Trophoblast cell (in vitro differentiated cells and primary cell): ENCODE measurements at places on chromosomes 4 and X.
A peak's percentile ranks its signal among the peaks of the same experiment; 100 is the strongest.

- no peaks in the 10 kb centered on the region for H3K36me3 ChIP-seq
- peaks cover 18% of the 10 kb centered on the region for H3K27me3 ChIP-seq
- H3K27ac ChIP-seq = no peak overlapping the region
- peaks cover 13% of the 10 kb centered on the region for H3K4me1 ChIP-seq
- peak overlapping the region; percentile 67 for H3K4me3 ChIP-seq
- no peak for DNase-seq
These were observed 1.0 kb upstream of the ACSL1 start for GRCh38 chr4:184826691-184827270.

- no peaks in the 10 kb centered on the region for H3K27me3 ChIP-seq
- no peak for DNase-seq
- H3K36me3 ChIP-seq = no peaks in the 10 kb centered on the region
- H3K4me3 ChIP-seq = no peak overlapping the region
These were observed 15.8 kb downstream of the SMAD1 start for GRCh38 chr4:145497199-145498149.

DNA sequence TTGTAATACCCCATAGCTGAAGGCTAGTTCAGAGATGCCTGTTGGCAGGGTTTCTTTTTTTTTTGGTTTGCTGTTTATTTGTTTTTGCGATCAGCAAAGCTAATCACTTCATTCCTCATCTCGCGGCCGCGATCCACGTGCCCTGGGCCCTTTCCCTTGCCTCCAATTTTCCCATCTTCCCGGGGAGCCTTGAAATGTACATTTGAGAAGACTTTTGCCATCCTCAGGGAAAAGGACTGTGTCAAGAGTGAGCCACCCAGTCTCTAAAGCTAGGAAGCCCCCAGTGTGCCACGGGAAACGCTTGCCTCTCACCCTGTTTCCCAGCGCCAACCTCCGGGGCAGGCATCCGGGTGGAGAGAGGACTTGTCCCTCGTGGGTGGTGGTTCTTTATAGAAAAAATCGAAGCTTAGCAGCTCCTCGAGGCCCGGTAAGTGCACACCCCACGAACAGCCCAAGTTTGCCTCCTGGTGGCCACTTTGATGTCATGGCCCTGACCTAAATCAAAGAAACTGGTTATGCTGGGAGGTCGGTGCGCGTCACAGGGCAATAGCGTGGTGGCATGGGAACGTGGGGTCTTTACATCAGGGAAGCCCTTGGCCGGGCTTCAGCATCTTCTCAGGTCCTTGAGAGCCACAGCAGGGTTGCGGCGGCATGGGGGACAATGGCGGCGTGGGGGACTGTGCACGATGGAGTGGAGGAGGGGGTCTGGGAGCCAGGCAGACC, 42.0 kb downstream of the MAP7D3 start:
- H3K27me3 ChIP-seq = no peaks in the 10 kb centered on the region
- no peaks in the 10 kb centered on the region for H3K36me3 ChIP-seq
- DNase-seq = peak; percentile 65
- no peak overlapping the region for H3K27ac ChIP-seq
- no peak overlapping the region for H3K4me3 ChIP-seq
- H3K4me1 ChIP-seq = peaks cover 1% of the 10 kb centered on the region

DNA sequence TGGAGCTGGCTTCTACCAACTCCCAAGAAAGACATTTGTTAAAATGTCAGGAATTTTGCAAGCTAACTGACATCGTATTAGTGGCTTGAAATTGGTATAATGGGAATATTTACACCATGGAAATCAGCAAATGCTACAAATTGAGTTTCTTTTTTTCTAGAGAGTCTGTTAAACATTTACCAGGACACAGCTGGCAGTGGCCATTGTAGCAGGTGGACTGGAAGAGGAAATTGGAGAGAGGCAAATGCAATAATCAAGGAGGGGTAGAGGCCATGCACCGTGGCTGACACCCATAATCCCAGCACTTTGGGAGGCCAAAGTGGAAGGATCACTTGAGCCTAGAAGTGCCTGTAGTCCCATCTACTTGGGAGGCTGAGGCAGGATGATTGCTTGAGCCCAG, 32.9 kb upstream of the TSR2 start:
- no peak overlapping the region for H3K4me3 ChIP-seq
- no peaks in the 10 kb centered on the region for H3K36me3 ChIP-seq

GRCh38 chrX:2463973-2464676, 36.7 kb downstream of the DHRSX start:
- H3K4me1 ChIP-seq = no peaks in the 10 kb centered on the region
- H3K27me3 ChIP-seq = no peaks in the 10 kb centered on the region
- no peak overlapping the region for H3K27ac ChIP-seq
- no peaks in the 10 kb centered on the region for H3K36me3 ChIP-seq

DNA sequence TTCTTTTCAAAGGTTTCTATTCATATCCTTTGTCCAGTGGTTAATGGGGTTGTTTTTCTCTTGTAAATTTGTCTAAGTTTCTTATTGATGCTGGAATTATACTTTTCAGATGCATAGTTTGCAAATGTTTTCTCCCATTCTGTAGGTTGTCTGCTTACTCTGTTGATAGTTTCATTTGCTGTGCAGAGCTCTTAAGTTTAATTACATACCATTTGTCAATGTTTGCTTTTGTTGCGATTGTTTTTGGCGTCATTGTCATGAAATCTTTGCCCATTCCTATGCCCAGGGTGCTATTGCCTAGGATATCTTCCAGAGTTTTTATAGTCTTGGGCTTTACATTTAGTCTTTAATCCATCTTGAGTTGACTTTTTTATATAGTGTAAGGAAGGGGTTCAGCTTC, 21.2 kb upstream of the UGT8 start:
- no peak overlapping the region for H3K4me3 ChIP-seq
- H3K27ac ChIP-seq = no peak overlapping the region
- no peaks in the 10 kb centered on the region for H3K4me1 ChIP-seq

- H3K36me3 ChIP-seq = peaks cover 2% of the 10 kb centered on the region
- H3K4me3 ChIP-seq = no peak overlapping the region
- peaks cover 3% of the 10 kb centered on the region for H3K4me1 ChIP-seq
- no peak overlapping the region for H3K27ac ChIP-seq
- peak; percentile 44 for DNase-seq
These were observed 4.8 kb downstream of the ADD1 start for GRCh38 chr4:2848449-2848848.

DNA sequence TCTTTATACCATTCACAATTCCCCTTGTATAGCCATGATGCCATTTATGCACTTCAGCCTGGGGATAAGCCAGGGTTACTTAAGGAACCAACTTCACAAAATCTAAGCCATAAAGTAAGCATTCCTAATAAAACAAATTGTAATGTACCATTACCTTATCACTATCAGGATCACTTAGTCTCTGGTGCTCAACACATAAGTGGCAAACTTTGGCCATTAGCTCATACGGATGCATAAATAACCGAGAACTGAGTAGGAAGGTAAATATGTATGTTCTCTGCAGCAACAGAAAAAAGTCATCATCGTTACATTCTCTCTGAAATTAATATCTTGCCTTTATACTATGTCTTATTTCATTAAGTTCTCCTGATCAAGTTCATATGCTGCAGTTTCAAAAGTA, 14.4 kb downstream of the RASGEF1B start:
- no peak overlapping the region for H3K4me3 ChIP-seq
- no peaks in the 10 kb centered on the region for H3K36me3 ChIP-seq
- H3K4me1 ChIP-seq = no peaks in the 10 kb centered on the region
- DNase-seq = no peak
- H3K27me3 ChIP-seq = no peaks in the 10 kb centered on the region
- no peak overlapping the region for H3K27ac ChIP-seq

DNA sequence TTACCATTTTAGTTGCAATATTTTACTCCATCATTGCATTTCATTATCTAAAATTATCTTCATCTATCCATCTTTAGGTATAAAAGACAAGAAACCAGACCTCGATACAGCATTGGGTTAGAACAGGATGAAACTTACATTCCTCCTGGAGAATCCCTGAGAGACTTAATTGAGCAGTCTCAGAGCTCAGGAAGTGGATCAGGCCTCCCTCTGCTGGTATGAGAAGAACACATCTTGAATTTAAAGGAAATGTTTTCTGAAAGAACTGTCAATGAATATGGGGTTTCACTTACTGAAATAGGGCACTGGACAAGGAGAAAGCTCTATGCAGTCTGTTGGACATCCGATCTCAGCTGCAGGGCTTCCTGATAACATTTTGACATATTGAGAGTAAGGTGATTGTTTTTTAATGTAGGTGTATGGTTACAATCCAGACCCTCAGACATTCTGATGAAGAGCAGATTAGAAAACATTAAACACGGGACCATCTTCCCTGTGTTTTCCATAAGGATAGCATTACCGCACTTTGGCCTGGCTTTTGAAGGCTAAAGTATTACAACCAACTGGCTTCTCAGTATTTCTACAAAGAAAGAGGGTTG, 367.2 kb downstream of the BMPR1B start:
- no peak overlapping the region for H3K27ac ChIP-seq
- H3K27me3 ChIP-seq = no peaks in the 10 kb centered on the region
- no peaks in the 10 kb centered on the region for H3K36me3 ChIP-seq

DNA sequence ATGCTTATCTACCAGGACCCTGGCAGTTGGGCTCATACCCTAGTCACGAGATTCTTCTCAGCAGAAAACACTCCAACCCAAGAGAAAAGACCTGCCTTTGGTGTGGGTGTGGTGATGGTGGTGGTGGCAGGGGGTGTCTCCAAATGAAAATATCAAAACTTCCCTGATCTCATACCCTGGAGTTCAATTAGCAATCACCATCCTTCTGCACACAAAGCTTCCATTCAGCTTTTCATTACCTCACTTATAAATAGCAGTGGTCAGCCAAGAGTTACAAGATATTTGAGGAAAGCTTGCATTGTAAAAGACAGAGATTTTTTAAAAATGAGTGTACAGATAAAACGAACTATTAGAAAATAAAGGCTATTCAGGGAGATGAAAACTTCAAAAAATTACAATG, 580.8 kb upstream of the MAGEB2 start:
- H3K27ac ChIP-seq = no peak overlapping the region
- H3K4me3 ChIP-seq = no peak overlapping the region
- DNase-seq = no peak
- H3K36me3 ChIP-seq = no peaks in the 10 kb centered on the region

- H3K27ac ChIP-seq = no peak overlapping the region
- no peak for DNase-seq
- no peaks in the 10 kb centered on the region for H3K27me3 ChIP-seq
These were observed 91.7 kb downstream of the PHOX2B start for GRCh38 chr4:41656572-41657520.

DNA sequence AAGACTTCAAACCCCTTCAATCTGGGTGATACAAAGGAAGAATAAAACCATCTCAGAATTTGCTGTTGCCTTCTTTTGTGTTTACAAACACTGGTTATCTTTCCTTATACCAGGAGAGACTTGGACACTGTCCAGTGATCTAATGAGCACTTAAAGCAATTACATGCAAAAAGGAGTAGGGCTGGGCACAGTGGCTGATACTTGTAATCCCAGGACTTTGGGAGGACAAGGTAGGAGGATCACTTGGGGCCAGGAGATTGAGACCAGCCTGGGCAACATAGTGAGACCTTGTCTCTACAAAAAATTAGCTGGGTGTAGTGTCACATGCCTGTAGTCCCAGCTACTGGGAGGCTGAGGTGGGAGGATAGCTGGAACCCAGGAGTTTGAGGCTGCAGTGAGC, 95.7 kb upstream of the DRD5 start:
- no peak overlapping the region for H3K27ac ChIP-seq
- H3K36me3 ChIP-seq = no peaks in the 10 kb centered on the region
- H3K4me3 ChIP-seq = no peak overlapping the region
- no peak for DNase-seq

DNA sequence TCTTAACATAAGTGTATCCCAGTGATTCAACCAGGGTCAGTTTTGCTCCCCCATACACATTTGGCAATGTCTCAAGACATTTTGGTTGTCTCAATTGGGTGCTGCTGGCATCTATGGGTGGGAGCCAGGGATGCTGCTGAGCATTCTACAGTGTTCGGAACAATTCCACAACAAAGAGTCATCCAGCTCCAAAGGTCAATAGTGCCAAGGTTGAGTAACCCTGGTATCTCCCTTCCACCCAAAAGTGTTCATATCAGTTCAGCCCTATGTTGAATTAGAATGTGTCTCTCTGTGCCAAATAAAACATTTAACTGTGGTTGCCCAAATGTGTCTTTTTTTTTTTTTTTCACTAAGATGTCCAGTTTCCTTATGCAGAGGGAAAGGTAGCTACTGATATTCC, 129.4 kb upstream of the RAI2 start:
- DNase-seq = peak; percentile 40
- no peaks in the 10 kb centered on the region for H3K27me3 ChIP-seq
- H3K36me3 ChIP-seq = no peaks in the 10 kb centered on the region
- no peaks in the 10 kb centered on the region for H3K4me1 ChIP-seq

- no peak overlapping the region for H3K4me3 ChIP-seq
- H3K4me1 ChIP-seq = peaks cover 16% of the 10 kb centered on the region
- peak overlapping the region; percentile 75 for H3K27ac ChIP-seq
- DNase-seq = peak; percentile 75
- H3K27me3 ChIP-seq = no peaks in the 10 kb centered on the region
These were observed 24.9 kb downstream of the FGFBP1 start for GRCh38 chr4:15913631-15913970.

GRCh38 chr4:128381748-128382559, 94.3 kb upstream of the PGRMC2 start:
- H3K27me3 ChIP-seq = no peaks in the 10 kb centered on the region
- H3K4me3 ChIP-seq = no peak overlapping the region
- peaks cover 1% of the 10 kb centered on the region for H3K36me3 ChIP-seq

- H3K36me3 ChIP-seq = no peaks in the 10 kb centered on the region
- no peak for DNase-seq
- peaks cover 8% of the 10 kb centered on the region for H3K4me1 ChIP-seq
- no peaks in the 10 kb centered on the region for H3K27me3 ChIP-seq
- no peak overlapping the region for H3K4me3 ChIP-seq
- H3K27ac ChIP-seq = no peak overlapping the region
These were observed 365.5 kb downstream of the ZNF674 start for GRCh38 chrX:46179748-46180147.

GRCh38 chrX:85140964-85141363, 102.6 kb downstream of the SATL1 start:
- H3K27ac ChIP-seq = no peak overlapping the region
- H3K4me1 ChIP-seq = no peaks in the 10 kb centered on the region
- H3K4me3 ChIP-seq = no peak overlapping the region
- DNase-seq = no peak

GRCh38 chrX:74119016-74119910, 184.7 kb upstream of the ZCCHC13 start:
- peak; percentile 29 for DNase-seq
- no peaks in the 10 kb centered on the region for H3K27me3 ChIP-seq
- no peak overlapping the region for H3K4me3 ChIP-seq
- peak overlapping the region; percentile 93 for H3K27ac ChIP-seq
- H3K4me1 ChIP-seq = peaks cover 10% of the 10 kb centered on the region

DNA sequence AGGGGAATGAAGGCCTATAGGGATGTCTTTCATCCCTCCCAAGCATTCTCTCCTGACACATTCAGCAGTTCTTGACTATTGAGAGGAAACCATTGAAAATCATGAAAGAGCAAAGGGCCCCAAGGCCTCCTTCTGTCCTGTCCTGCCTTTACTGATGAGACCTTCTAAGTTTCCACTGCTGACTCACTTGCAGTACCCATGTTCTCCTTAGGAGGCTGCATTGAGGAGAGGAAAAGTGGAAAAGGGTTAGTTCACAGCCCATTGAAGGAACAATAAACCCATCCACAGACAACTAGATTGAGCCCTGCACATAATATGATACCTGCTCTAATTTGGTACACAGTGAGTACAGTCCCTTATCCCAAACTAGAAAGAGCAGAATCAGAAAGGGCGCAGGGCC, 115.1 kb upstream of the PNPLA4 start:
- H3K4me3 ChIP-seq = no peak overlapping the region
- H3K27me3 ChIP-seq = no peaks in the 10 kb centered on the region
- no peak for DNase-seq
- H3K4me1 ChIP-seq = no peaks in the 10 kb centered on the region

- peak; percentile 78 for DNase-seq
- no peak overlapping the region for H3K4me3 ChIP-seq
- H3K27me3 ChIP-seq = no peaks in the 10 kb centered on the region
- no peaks in the 10 kb centered on the region for H3K4me1 ChIP-seq
- no peaks in the 10 kb centered on the region for H3K36me3 ChIP-seq
These were observed 80.8 kb downstream of the NPFFR2 start for GRCh38 chr4:72112514-72113156.
